HS-5 (cell line): ENCODE measurements at places on chromosomes 6 and 20.

DNA sequence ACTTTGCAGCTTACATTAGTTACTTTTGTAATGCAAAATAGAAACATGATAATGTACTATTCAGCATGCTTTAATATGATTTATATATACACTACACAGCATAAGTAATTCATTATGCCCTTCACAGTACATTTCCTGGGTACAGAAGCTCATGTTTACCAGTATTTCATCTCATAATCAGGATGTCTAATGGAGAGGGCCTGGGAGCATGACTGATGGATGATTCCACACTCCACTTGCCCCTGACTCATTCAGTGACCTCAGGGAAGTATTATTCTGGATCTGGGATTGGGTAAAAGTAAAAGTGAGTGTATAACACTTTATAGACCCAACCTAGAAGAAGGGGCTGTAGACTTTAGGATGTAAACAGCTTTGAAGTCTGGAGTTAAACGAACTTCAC is 31.4 kb upstream of the BACH2 start:
- peak; percentile 58 for DNase-seq

GRCh38 chr6:133408132-133408531 is 167.0 kb downstream of the EYA4 start:
- no peak for DNase-seq

DNA sequence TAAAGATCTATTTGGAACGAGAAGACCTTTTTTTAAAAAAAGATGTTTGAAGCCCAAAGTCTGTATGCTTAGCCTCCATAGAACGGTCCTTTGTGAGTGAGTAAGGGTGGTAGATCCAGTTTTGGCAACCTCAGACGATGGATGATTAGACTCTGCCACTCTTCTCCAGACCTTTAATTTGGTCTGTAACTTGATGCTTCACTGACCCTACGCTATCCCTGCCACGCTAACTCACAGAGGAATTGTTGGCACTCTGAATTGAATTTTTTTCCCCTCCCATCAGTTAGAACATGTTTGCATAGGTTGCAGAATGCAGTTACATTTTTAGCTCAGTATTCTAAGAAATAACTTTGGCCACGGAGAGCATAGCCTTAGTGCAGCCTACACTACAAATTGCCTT is 15.8 kb upstream of the DEK start:
- DNase-seq: no peak

DNA sequence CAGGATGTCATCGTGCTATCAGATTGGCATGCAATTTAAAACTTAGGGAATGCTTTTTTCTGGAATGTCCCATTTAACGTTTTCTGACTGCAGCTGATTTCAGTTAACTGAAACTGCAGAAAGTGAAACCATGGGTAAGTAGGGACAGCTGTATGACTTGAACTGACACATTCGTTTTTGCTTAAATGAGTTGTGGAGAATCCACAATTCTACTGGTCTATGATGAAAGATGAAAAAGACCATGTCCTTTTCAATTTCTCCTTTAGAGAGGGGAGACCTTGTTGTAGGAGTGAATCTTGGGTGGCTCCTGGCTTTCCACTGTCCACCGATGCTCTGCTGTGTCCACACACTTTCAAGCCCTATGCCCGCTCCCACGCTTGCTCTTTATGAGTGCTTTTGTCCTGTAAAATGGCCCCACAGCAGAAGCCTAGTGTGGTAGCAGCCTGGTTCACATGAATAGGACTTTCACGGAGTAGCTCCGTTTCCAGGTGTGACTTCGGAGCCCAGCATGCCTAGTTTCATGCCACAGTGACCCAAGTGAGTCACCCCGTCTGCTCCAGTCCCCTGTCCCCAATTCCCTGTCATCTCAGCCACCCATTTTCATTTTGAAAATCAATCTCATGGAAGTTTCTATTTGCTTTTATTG is 21.9 kb downstream of the DYNLT1 start:
- no peak for DNase-seq

GRCh38 chr20:382291-383115 is 1.9 kb downstream of the TRIB3 start:
- no peak for DNase-seq

- no peak for DNase-seq
Observed at GRCh38 chr6:35469751-35470662, 1.8 kb downstream of the RPL10A start.

DNA sequence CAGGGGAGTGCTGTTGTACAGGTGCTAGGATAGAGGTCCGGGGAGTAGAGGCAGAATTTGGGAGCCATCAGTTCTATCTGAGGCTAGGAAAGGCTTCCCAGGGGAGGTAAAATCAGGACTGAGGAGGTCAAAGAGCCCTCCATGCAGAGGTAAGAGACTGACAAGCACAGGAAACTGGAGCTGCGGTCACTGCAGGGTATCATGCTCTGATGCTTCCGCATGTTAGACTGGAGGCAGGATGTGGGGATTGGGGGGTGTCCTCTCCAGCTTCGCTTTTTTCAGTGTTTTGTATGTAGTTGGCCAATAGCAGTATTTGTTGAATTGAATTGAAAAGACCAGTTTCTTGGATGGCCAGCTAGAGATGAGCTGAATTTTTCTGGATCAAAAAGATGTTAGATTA is 87.8 kb downstream of the SLC22A3 start:
- DNase-seq: no peak

- no peak for DNase-seq
Observed at GRCh38 chr6:166781331-166781730, 154.3 kb upstream of the RPS6KA2 start.

DNA sequence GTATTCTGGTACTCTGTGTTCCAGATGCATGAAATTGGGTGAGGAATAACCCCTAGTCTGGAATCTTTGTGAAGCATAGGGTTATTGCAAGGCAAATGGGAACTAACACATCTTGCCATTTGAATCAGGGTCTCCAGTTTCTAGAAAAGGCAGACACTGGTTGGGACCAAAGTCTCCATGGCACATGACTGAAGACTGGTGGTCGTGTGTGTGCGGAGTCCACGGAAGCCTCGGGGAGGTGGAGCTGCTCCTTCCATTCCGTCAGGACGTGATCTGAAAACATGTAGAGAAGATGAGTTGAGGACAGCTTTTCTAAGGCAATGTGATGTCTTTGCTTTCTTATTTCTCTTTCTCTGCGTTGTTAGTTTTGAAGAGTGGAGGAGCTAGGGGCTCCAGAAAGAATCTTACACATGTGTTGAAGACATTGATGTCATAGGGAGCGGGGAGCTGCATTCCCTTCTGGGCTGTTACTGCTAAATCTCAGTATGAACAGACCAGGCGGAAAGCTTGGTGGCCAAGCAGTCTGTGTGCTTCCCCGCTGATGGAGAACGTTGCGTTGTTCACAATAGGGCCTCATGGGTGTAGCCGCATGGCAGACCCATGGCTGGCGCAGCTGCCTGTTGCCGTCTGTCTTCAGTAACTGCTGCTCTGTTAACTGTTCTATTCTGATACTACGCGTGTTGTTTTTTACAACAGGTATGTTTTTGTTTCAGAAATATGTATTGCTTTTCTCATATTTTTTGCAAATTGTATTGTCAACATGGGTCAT is 4.8 kb upstream of the SLC17A9 start:
- no peak for DNase-seq

DNA sequence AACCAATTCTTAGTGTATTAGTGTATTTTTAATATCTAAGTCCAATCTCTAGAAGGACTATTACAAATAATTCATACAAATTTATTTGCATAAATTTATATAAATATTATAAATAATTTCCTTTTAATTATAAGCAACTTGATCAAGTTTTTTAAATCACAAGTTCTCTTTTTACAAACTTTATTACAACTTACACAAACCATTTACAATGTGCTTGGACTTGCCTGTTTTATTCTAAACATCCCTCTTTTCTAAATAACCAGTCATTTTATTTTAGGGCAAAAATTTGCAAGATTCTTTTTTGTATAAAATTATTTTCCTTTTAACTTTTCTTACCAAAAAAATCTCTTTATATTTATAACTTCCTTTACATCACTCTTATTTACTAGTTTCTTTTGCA is 83.5 kb upstream of the SYNCRIP start:
- no peak for DNase-seq

- DNase-seq: peak; percentile 88
Observed at GRCh38 chr20:50992733-50993457, 30.0 kb downstream of the KCNG1 start.

- DNase-seq: no peak
Observed at GRCh38 chr6:110529355-110529754, 52.9 kb upstream of the SLC22A16 start.

GRCh38 chr20:32304131-32304746 is 26.8 kb downstream of the KIF3B start:
- DNase-seq: no peak

DNA sequence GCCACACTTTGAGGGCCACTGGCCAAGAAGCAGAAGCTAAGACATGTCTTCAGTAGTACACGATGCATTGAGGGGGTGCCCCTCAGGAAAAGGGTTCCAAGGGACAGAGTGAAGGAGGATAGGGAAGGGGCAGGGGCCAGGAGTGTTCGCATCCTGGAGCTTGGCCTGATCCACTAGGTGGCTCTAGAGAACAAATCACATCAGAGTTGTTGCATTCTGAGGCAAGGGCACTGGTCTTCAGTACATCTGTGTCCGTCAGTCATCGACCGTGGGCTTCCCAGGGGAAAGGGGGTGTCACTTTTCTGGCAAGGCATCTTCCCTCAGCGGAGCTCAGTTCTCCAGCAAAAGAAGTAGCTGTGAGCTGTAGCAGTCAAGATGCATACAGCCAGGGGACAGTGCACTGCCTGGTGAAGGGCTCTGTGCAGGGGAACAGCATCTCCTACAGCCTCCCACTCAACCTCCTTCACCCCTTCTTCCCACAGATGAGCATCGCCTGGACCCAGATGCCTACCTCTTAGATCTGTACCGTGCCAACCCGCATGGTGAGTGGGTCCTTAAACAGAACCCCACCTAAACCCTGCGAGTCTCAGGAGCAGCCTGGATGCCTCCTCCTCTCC is 47.8 kb downstream of the ARHGAP40 start:
- DNase-seq: no peak

DNA sequence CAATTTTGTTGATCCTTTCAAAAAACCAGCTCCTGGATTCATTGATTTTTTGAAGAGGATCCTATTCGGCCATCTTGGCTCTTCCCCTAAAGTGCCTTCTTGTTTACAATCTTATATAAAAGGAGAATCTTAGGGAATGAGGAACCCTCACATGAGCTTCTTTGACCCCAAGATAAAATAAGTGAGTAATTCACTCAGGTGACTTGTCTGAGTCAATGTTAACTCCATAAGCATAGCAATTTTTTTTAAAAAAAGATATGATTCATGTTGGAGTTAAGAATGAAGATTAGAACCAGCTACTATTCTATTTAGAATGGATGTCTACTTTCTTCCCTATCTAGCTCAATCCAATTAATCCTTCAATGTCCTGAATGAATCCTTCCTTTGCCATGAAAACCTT is 21.0 kb downstream of the WASF1 start:
- no peak for DNase-seq

DNA sequence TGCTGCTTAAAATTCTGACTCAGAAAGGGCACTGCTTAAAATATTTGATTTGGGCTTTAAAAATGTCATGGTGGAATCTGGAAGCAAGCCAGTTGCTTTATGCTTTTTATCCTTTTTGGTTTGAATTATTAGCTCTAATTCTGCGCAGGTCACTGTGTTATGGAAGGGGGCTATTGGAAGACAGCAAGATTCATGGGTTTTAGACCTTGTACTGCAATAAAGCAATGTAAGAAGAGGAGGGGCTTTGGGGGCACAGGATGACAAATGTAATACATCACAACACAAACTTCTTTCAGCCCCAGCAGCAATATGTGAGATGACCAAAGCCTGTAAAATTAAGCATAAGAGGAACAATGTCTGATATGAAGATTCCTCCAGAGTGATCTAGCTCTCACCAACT is 68.4 kb downstream of the TFAP2B start:
- DNase-seq: no peak

- no peak for DNase-seq
Observed at GRCh38 chr20:63425846-63426485, 46.5 kb downstream of the KCNQ2 start.

- no peak for DNase-seq
Observed at GRCh38 chr6:17984399-17984798, 3.0 kb downstream of the KIF13A start.

DNA sequence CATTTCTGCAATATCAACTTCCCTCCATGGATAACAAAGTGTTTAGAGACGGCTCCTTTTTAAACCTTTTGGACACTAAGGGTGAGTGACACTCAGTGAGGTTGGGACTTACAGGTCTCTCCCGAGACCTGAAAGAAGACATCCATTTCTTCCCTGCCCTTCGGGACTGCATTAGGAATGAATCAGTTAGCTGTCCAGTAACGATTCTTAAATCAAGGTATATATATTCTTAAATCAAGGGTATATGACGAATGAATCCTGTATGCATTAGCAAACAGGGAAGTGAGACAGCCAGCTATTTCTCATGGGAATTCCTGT is 52.9 kb downstream of the EDN1 start:
- DNase-seq: no peak

- DNase-seq: no peak
Observed at GRCh38 chr6:47669684-47670513, 28.5 kb upstream of the ADGRF4 start.

GRCh38 chr20:24880356-24880755 is 68.7 kb upstream of the CST7 start:
- no peak for DNase-seq

GRCh38 chr6:7725412-7725811 is 487 bp upstream of the BMP6 start:
- DNase-seq: no peak

DNA sequence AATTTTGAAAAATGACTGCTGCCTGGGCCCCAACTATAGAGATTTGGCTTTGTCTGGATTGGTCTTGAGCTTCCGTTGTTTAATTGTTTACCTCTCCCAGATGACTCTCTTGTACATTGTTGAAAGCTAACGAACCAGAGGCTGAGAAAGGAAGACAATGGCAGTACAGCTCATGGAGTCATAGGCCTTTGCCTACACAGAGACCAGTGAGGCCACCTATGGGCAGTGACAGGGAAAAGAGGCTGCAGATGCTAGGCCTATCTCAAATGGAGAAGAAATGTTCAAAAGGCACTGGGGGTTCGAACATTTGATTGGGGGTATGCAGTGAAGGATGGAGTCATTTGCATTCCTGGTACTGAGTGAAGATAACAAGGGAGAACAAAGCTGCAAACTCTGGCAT is 29.1 kb downstream of the OPN5 start:
- DNase-seq: no peak

DNA sequence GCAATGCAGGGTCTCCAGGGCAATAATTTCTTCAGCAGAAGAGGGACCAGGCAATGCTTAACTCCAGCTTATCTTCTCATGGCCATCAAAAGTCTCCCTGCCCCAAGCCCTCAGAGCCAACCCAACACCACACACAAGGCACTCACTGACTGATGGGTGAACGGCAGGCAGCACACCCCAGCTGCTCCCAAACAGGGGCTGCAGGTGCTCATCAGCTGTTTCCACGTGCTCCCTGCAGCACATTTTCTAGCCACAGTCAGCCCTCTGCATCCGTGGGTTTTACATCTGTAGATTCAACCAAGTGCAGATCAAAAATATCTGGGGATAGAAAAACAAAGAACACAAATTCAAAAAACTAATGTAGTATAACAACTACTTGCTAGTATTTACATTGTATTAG is 4.0 kb upstream of the GABRR1 start:
- no peak for DNase-seq

GRCh38 chr6:126199466-126199865 is 140.4 kb upstream of the CENPW start:
- no peak for DNase-seq

GRCh38 chr6:14601490-14601889 is 483.9 kb downstream of the CD83 start:
- DNase-seq: no peak
